ENCODE measurements at places on chromosomes 2 and 18. TPM values are rescaled to one million over a fixed set of nuclear protein-coding genes. Genes with fewer than 3 reads are reported as not detected.

The GAL3ST2 gene
- 0.28 TPM for total RNA-seq

The MTCL1 gene
- 55.8 TPM for total RNA-seq

The UGT1A10 gene
- 0.26 TPM for total RNA-seq

The SLC23A3 gene
- total RNA-seq, result 0.58 TPM

The EDAR gene
- not detected for total RNA-seq

The LRRC30 gene
- not detected for total RNA-seq

The CHRND gene
- not detected for total RNA-seq

Data from A549 treated with CpdA at 1 μM for 4 hours (cell line).